ENCODE measurements at places on chromosomes 5 and 9.

GRCh38 chr9:121862371-121863332, 211.2 kb downstream of the DAB2IP start:
- DNase-seq = no peak

DNA sequence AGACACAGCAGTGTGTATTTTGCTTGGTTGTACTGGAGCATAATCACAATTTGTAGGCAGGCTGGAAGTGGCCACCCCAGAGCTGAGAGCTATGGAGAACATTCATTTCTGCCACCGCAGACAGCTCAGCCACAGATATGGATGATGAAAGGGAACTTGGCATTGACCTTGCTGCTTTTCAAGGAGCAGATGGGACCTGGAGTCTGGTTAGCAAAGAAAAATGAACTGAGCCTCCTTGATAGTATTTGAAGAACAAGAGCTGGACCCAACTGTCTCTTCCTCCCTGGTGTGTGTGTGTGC, 395.2 kb upstream of the ZNF462 start:
- no peak for DNase-seq

DNA sequence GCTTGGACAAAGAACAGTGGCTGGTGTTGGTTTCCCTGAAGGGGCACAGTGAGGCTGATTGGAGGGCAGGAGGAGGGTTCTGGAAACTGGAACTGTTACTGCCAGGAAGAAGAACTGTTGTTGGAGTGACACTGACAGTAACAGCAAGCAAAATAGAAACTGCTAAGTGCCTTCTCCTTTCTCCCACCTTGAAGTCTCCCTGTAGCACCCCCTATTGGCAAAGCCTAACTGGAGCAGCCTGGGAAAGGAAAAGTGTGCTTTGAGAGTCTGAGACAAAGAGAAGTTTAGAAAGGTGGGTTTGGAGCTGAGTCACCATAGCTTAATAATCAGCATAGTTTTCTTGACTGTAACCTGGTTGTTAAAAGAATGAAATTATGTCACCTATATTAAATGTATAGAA, 2.5 kb upstream of the TMEM174 start:
- DNase-seq = peak; percentile 6

DNA sequence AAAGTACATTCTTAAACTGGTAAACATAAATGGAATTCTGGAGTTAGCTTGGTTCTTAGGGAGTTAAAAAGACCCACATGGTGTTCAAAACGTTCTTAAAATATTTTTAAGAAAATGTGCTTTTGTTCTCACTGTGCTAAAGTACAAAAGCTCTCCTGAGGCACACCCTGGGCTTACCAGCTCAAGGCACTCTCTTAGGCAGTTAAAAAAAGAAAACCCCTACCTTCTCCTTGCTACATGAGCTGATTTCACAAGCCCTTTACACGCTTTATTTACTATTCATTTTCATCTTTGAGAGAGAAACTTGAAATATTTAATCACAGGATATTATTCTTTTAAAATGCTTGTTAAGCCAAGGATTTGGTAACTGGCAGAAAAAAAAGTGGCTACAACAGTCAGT, 723.3 kb upstream of the GRAMD2B start:
- DNase-seq = no peak

DNA sequence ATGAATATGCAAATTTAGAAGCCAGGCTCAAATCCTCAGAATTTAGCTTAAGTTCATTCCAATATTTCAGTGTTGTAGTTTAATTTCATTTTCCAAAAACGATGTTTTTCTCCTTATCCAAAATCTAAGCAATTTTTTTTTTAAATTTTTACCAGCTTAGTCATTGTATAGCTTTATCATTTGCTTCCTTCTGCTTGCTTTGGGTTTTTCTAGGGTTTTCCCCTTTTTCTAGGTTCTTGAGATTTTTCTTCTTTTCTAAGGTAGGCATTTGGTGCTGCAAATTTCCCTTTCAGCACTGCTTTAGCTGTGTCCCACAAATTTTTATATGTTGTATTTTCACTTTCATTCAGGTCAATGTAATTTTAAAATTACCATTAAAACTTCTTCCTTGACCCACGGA, 34.4 kb upstream of the CCDC112 start:
- DNase-seq = no peak

- no peak for DNase-seq
These were observed 366.6 kb upstream of the RPS23 start for GRCh38 chr5:82644766-82645165.

GRCh38 chr9:96256800-96257199, 45.2 kb downstream of the HSD17B3 start:
- DNase-seq = no peak

Data from stimulated activated CD4-positive, alpha-beta T cell treated with anti-CD3 and anti-CD28 coated beads, Interleukin-2, amount 100 ng/mL, for 48 hours (primary cell).